ENCODE measurements at places on chromosomes 5 and 9. TPM values are rescaled to one million over a fixed set of nuclear protein-coding genes. Genes with fewer than 3 reads are reported as not detected.

The CYSTM1 gene
- 11.4 TPM for total RNA-seq

The F12 gene
- total RNA-seq, result 0.18 TPM

The OR13C8 gene
- not detected for total RNA-seq

The DELE1 gene
- total RNA-seq, result 32.7 TPM

The PHF24 gene
- total RNA-seq, result under 0.01 TPM

The TLE4 gene
- total RNA-seq, result 13.2 TPM
